Activated CD4-positive, alpha-beta memory T cell treated with anti-CD3 and anti-CD28 coated beads for 36 hours (primary cell): ENCODE measurements at places on chromosomes 4 and X. TPM values are rescaled to one million over a fixed set of nuclear protein-coding genes. Genes with fewer than 3 reads are reported as not detected.

- DNase-seq: no peak
Measured at GRCh38 chr4:76898949-76899645, 1.2 kb upstream of the SOWAHB start.

DNA sequence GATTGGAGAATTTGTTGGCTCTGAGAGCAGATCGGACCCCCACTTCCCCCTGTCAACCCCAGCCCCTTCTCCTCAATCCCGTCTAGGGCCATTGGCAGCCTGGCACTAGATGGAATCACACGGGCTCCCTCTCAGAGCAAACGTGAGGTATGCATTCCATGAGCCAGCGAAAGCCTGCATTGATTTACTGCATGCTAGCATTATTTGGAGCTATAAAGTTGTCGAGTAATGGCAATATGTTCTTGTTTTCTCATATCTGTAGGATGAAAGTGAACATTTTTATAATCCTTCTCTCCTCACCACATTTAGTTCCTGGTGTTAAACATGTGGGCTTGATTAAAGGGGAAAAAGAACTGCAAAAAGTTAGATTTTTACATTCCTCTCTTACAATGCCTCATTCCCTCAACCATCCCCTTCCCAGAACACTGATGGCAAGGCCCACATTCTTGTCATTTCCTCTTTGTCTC lies 159.2 kb downstream of the SPRY1 start:
- DNase-seq: no peak

The VEGFD gene
- not detected for total RNA-seq

The PROM1 gene
- not detected for total RNA-seq
